ENCODE measurements at places on chromosomes 2 and 18. TPM values are rescaled to one million over a fixed set of nuclear protein-coding genes. Genes with fewer than 3 reads are reported as not detected.

Gene MSTN
- 0.36 TPM for total RNA-seq

Gene MC2R
- not detected for total RNA-seq

Gene FSHR
- total RNA-seq, result not detected

Gene CLIP4
- 14.5 TPM for total RNA-seq

- no peak overlapping the region for H3K4me3 ChIP-seq
- no peaks in the 10 kb centered on the region for H3K4me1 ChIP-seq
- DNase-seq, result no peak
- H3K36me3 ChIP-seq, result no peaks in the 10 kb centered on the region
- H3K27ac ChIP-seq, result no peak overlapping the region
Observed at GRCh38 chr18:53253789-53254188, 913.8 kb downstream of the DCC start.
